ENCODE measurements at places on chromosomes 4 and X. TPM values are rescaled to one million over a fixed set of nuclear protein-coding genes. Genes with fewer than 3 reads are reported as not detected.

DNA sequence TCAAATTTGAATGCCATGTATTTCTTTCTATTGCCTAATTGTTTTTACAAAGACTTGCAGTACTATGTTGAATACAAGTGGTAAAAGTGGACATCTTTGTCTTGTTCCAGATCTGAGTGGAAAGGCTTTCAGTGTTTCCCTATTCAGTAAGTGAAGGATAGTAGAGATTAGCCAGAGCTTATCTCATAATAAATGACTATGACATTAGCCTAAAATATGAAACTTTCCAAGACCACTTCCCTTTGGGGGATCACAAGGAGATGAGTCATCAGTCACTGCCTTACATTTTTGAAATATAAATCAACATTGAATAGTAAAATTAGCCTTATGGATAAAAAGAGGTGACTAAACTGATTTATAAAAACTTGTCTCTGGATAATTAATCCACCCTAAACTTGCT, 554.1 kb upstream of the MAGEB2 start:
- H3K4me1 ChIP-seq = peaks cover 7% of the 10 kb centered on the region
- H3K27ac ChIP-seq = no peak overlapping the region
- no peaks in the 10 kb centered on the region for H3K27me3 ChIP-seq
- H3K4me3 ChIP-seq = no peak overlapping the region
- no peak for DNase-seq
- no peaks in the 10 kb centered on the region for H3K36me3 ChIP-seq

DNA sequence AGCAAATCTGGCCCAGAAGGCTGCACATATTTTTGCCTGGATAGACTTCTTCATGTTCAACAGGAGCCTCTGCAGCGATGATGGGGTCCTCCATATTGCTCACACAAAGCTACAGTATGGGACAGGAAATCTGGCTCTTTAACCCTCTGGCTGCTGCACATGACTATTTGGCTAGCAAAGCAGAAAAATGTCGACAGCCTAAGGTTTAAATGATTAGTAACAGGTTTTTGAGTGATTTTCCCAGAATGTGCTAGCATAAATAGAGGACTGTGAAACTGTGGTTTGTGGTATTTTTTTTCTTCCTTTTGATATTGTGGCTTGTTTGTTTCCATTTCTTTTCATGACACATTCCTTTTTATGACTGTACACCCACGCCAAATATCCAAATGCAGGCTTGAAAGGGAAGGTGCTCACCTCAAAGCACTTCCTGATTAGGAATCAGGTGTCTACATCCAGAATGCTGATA, 120.2 kb upstream of the GK2 start:
- H3K4me1 ChIP-seq = peaks cover 7% of the 10 kb centered on the region
- no peaks in the 10 kb centered on the region for H3K36me3 ChIP-seq
- H3K4me3 ChIP-seq = no peak overlapping the region
- DNase-seq = no peak

GRCh38 chr4:2842687-2843262, 869 bp upstream of the ADD1 start:
- peaks cover 43% of the 10 kb centered on the region for H3K4me1 ChIP-seq
- no peaks in the 10 kb centered on the region for H3K27me3 ChIP-seq
- H3K27ac ChIP-seq = peak overlapping the region; percentile 93
- no peak for DNase-seq

DNA sequence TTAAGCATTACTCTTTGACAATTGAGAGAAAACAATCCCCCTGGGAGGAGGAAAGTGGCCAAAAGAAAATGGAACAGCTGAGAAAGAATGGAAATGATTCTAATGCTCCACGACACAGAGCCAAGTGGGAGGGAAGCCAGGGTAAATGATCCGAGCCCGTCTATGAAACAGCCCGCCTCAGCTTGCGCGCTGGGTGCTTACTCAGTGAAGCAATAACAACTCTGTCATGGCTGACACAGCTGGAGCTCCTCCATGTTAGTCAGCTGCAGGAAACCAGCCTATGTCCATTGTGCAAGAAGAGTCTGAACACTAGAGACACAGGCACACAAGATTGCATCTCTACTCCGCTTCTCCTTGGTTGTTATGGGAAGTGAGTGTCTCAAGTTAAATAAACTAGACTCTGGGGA, 19.3 kb downstream of the NOA1 start:
- H3K36me3 ChIP-seq = peaks cover 3% of the 10 kb centered on the region
- no peaks in the 10 kb centered on the region for H3K27me3 ChIP-seq
- H3K4me3 ChIP-seq = peak overlapping the region; percentile 42

The NEK1 gene
- 24.0 TPM for total RNA-seq

The F8A1 gene
- 2.2 TPM for total RNA-seq

GRCh38 chrX:131630534-131630933, 86.7 kb downstream of the OR13H1 start:
- no peaks in the 10 kb centered on the region for H3K36me3 ChIP-seq
- H3K4me1 ChIP-seq = no peaks in the 10 kb centered on the region
- DNase-seq = no peak
- no peak overlapping the region for H3K27ac ChIP-seq

DNA sequence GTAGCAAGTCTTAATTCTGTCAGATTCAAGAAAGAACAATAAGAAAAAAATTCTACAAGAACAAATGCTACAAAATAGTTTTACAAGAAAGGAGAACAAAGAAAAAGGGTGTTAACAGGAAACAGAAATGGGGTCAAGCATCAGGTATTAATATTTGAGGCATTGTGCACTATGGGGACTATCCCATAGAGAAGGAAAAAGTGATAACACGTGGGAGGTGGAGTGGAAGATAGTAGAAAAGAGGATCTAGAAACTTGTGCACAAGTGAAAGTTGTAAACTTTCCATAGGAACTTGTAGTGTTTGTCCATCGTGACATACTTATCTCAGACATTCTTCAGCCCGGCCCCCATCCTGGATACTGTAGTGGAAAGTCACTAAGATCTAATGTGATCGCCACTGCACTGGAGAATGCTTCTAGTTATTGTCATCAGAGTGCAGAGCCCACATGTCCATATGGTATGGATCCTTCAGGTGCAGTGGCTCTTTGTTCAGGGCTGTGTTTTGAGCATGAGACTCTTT, 15.4 kb upstream of the NFXL1 start:
- no peak overlapping the region for H3K4me3 ChIP-seq
- DNase-seq = no peak
- H3K4me1 ChIP-seq = peaks cover 15% of the 10 kb centered on the region
- no peaks in the 10 kb centered on the region for H3K36me3 ChIP-seq
- H3K27me3 ChIP-seq = no peaks in the 10 kb centered on the region

The STARD8 gene
- total RNA-seq = 15.8 TPM

The DMRTC1B gene
- total RNA-seq = not detected

DNA sequence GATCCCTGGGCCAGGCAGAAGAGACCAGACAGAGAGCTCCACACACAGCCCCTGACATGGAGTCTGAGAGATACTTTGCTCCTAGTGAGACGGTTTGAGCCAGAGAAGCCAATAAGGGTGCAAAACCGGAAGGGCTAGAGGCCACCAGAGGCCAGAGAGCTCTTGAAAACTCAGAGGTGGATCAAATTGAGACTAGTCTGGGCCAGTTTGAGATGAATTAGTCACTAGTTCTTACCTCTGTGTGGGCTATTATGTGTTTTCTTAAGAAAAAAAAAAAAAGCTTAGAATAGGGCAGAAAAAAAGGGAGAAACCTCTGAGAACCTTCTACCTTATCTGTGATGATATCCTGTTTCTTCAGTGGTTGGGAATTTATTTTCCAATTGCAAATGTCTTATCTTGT, 110.4 kb upstream of the EDNRA start:
- DNase-seq = no peak
- H3K4me3 ChIP-seq = no peak overlapping the region
- no peaks in the 10 kb centered on the region for H3K27me3 ChIP-seq
- H3K36me3 ChIP-seq = no peaks in the 10 kb centered on the region

The MYOZ2 gene
- total RNA-seq = 11.0 TPM

GRCh38 chr4:89152972-89153371, 41.6 kb downstream of the TIGD2 start:
- H3K4me1 ChIP-seq = no peaks in the 10 kb centered on the region
- no peaks in the 10 kb centered on the region for H3K36me3 ChIP-seq
- no peaks in the 10 kb centered on the region for H3K27me3 ChIP-seq
- no peak overlapping the region for H3K27ac ChIP-seq
- H3K4me3 ChIP-seq = no peak overlapping the region

DNA sequence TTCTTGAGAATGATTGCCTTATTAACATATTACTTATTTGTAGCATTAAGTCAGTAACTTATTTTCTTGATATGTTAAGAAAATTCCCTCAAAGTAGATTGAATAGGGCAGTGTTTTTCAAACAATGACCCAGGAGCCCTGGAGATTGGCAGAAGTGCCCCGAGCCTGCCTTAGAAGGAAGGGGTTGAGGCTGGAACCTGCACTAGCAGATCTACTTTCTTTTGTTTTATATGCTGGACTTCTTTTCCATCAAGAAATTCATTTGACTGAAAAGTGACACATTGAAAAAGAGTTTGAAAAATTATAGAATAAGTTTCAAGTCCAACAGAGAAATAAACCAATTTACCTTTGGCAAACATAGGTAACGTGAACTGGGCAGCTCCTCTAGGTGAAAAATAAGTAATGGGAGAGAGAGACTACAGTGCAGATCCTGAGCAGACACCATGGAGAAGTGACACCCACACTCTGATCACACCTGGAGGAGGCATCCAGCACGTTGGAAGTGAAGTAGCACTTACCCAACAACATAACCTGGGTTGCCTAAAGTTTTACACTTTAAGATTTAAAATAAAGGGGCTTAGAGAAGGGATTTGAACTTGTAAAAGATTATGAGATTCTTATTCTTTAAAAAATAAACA, 18.6 kb downstream of the ARSJ start:
- H3K4me3 ChIP-seq = no peak overlapping the region
- peaks cover 10% of the 10 kb centered on the region for H3K4me1 ChIP-seq
- DNase-seq = no peak

GRCh38 chr4:182575225-182575624, 332.0 kb downstream of the TENM3 start:
- H3K4me1 ChIP-seq = no peaks in the 10 kb centered on the region
- DNase-seq = no peak
- H3K27ac ChIP-seq = no peak overlapping the region
- H3K36me3 ChIP-seq = no peaks in the 10 kb centered on the region

GRCh38 chr4:147824316-147824715, 92.4 kb downstream of the ARHGAP10 start:
- peaks cover 6% of the 10 kb centered on the region for H3K36me3 ChIP-seq
- no peak for DNase-seq
- H3K27ac ChIP-seq = no peak overlapping the region
- H3K27me3 ChIP-seq = no peaks in the 10 kb centered on the region
- H3K4me1 ChIP-seq = peaks cover 57% of the 10 kb centered on the region
